ENCODE measurements at places on chromosomes 12 and 14.

GRCh38 chr14:56046546-56046945 lies 71.7 kb upstream of the PELI2 start:
- no peak for DNase-seq

DNA sequence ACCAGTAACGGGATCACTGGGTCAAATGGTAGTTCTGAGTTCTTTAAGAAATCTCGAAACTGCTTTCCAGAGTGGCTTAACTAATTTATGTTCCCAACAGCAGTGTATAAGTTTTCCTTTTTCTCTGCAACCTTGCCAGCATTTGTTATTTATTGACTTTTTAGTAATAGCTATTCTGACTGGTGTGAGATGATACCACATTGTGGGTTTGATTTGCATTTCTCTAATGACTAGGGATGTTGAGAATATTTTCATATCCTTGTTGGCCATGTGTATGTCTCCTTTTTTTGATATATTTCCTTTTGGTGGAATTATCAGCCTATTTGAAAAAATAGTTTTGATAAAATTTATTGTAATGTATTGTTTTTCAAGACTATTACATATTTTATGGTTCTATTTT lies 701.2 kb upstream of the FBXO33 start:
- no peak for DNase-seq

GRCh38 chr12:129927316-129927900 lies 23.6 kb upstream of the TMEM132D start:
- no peak for DNase-seq

DNA sequence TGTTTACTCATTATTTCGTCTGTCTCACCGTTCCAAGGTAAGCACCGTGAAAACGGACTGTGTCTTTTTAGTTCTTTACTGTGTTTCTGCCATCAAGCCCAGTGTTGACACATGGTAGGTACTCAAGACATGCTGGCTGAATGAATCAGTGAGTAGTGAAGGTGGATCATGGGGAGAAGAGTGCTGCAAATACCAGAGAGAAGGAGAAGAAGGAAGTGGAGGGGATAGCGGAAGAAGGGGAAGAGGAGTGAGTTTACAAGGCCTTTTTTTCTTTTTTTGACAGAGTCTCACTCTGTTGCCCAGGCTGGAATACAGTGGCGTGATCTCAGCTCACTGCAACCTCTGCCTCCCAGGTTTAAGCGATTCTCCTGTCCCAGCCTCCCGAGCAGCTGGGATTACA lies 54.6 kb downstream of the ETV6 start:
- no peak for DNase-seq

GRCh38 chr12:122021193-122021821 lies 377 bp upstream of the BCL7A start:
- DNase-seq = peak; percentile 2

DNA sequence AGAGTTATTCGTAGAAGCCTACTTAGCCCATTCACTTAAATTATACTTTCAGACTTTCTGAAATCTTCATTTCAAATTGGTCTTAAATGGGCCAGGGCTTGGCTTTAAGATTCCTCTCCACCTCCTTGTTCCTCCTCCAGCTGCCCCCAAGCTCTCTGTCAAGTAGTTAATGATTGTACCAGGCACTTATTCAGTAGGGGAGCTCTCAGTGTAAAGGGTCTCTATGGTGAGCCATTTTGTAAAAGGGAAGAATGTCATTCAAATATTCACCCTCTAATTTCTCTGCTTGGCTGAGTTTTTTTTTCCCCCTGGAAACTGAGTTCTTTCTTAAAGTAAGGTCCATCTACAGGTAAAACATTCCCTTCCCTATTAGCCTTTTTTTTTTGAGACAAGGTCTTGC lies 96.6 kb downstream of the SUDS3 start:
- DNase-seq = no peak

DNA sequence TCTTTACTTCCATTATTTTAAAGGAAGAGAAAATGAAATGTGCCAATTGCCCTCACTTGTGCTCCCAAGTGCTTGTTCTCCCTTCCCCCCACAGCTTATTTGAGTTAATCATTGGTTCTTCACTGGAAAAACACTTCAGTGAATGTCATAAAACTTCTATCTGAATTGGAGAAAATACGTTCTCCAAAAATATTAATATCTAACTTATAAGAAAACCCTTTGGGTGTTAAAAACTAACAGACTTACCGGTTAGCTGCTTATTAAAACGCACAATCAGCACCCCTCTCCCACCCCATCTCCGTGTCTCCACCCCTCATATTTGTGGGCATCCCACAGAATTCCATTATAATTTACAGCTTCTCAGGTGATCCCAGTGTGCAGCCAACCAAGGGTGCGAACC lies 31.7 kb downstream of the PLEKHA5 start:
- no peak for DNase-seq

DNA sequence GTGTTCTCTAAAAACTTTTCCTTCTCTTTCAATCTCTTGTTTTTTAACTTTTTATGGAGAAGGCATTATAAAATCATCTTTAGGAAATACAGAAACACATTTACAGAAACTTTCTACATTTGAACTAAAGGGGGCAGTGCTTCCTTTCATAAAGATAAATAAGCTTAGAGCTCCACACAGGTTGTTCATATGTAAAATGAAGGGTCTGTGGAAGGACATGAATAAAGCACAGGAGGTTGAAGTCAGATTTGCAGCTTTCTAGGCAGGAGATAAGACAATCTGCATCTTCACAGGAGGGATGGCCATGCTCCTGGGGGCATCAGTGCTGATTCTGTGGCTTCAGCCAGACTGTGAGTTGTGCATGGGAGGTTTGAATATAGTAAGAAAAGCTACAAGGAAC lies 426.0 kb downstream of the DAD1 start:
- no peak for DNase-seq

GRCh38 chr14:24307575-24308341 lies at the start of gene CIDEB:
CIDEB (minus strand) TSS chr14:24307977; CDS start chr14:24307858, 119 bp downstream.
- peak; percentile 71 for DNase-seq

GRCh38 chr12:54417712-54418440 lies 1.2 kb downstream of the ITGA5 start:
- peak; percentile 42 for DNase-seq

DNA sequence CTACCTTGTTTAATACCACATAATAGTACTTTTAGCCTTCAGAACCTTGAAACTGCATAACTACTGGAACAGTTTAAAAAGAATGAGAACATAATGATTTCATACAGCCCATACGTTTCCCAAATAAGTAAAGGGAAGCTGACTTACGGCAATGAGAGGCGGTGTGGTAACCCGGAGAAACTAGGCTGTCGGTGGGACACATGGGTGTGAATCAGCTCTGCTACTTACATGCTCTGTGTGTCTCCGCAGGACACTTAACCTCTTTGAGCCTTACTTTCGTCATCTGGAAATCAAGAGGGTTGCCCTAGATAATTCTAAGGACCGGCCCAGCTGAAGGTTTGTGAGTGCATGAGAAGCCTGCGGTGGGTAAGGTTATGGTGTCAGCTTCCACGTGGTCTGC lies 49.3 kb upstream of the PLEKHG3 start:
- no peak for DNase-seq

DNA sequence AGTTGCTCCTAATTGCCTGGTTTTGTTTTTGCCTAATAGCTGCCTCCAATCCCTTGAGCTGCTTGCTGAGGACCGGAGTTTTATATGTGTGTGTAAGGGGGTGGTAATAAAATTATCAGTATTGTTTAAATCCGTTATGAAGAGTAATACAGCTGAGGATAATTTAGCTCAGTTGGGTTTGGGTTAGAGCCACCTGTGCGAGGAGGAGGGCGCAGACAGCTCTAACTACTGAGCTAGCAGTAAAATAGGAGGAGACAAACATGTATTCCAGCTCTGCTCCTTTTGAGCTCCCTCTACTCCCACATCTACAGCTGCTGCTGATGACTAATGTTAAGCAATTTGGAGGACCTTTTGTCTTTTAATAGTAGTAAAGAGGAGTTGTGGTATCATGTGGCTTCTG lies 61.5 kb downstream of the SPATS2 start:
- no peak for DNase-seq

GRCh38 chr12:117919479-117919878 lies 49.3 kb downstream of the KSR2 start:
- DNase-seq = no peak

DNA sequence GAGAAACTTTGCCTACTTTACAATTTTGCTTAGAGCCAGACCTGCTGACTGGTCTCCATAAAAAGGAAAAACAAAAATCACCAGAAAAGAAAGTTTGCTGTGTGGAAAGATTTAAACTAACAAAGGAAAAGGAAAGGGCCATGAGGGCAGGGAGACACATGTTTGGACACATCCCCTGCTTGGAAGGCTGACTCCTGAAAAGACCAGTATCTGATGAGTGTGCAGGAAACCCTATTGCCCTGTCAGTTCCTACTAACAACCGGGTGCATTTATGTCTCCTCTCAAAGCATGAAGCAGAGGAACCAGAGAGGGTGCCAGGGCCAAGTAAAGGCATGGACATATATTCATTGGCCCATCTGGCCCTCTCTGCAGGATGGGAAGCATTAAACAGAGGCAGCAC lies 7.0 kb upstream of the STAB2 start:
- DNase-seq = no peak

GRCh38 chr14:76920331-76921087 lies 94.3 kb downstream of the LRRC74A start:
- no peak for DNase-seq

DNA sequence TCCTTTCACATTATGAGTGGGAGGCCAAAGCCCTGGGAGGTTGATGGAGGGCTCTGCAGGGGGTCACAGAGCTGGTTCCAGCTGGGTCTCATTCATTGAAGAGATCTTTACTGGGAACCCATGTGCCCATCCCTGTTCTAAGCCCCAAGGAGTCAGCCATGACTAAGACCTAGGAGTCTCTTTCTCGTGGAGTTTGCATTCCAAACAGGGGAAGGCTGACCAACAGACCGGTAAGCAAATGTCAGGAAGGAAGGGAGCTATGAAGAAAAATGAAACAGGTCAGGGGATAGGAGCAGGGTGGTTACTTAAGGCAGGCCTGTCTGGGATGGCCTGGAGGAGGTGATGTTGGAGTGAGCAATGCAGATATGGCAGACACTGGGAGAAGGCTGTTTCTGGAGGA lies 31.5 kb downstream of the SYNDIG1L start:
- DNase-seq = no peak

DNA sequence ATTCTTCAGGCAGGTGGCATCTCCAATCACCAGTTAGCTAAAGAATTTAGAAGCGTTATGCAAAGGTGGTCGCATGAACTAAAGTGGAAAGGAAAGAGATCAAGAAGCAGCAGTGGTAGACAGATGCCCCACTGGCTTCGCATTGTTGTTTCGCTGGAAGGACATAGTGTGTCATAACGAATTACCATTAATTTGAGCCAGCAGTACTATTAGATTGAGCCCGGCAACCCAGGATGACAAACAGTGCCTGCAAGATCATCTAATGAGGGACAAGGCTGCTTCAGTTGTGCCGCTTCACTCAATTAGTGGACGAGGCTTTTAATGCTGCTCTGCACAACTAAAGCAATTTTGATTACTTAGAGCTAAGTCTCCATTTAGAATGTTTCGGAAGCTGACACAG lies 274.5 kb upstream of the SOX5 start:
- no peak for DNase-seq

DNA sequence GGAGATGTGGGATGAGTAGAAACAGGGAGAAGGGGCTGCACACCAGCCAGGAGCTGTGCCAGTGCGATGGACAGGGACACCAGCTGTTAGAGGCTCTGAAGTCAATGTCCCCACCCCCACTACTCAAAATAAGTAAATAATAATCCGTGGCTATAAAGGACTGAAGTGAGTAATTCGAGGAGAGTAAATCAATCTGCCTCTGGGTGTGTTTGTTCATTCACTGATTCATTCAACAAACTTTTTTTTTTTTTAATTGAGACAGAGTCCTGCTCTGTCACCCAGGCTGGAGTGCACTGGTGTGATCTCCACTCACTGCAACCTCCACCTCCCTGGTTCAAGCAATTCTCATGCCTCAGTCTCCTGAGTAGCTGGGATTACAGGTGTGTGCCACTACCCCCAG lies 363.6 kb downstream of the TMEM132D start:
- no peak for DNase-seq

GRCh38 chr12:120079411-120080400 lies 36.8 kb downstream of the RAB35 start:
- no peak for DNase-seq

DNA sequence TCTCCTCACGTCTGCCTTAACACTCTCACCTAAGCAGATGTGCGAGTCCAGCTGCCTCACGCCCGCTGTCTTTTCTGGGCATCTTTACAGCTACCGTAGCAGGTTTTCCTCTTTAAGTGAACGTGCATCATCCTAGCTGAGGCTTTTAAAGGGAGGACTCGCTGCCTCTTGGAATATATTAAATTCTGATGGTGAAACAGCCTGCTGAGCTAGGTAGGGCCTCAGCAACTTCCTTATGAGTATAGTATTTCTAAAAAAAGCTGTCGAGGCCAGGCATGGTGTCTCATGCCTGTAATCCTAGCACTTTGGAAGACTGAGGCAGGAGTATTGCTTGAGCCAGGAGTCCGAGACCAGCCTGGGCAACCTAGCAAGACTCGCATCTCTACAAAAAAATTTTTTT lies 32.2 kb downstream of the TESC start:
- DNase-seq = no peak

GRCh38 chr14:32022938-32023466 lies 54.1 kb upstream of the ARHGAP5 start:
- DNase-seq = no peak

DNA sequence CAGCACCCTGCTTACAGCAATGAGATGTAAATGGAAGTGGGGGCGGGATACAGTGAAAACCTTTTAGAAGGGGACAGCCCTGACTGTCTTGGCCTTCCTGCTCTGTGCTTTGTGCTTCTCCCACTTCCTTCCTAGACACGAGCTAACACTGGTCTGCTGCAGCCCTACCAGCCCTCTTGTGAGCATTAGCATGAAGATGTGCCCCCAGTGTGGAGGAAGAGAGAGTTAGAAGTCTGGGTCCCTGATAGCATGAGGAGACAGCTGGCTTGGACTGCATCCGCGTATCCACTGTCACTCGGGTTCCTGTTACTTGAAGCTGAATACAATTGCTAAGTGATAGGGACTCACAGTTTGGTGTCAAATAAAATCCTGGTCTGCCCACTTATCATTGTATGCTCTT lies 248.1 kb upstream of the SOX5 start:
- no peak for DNase-seq

DNA sequence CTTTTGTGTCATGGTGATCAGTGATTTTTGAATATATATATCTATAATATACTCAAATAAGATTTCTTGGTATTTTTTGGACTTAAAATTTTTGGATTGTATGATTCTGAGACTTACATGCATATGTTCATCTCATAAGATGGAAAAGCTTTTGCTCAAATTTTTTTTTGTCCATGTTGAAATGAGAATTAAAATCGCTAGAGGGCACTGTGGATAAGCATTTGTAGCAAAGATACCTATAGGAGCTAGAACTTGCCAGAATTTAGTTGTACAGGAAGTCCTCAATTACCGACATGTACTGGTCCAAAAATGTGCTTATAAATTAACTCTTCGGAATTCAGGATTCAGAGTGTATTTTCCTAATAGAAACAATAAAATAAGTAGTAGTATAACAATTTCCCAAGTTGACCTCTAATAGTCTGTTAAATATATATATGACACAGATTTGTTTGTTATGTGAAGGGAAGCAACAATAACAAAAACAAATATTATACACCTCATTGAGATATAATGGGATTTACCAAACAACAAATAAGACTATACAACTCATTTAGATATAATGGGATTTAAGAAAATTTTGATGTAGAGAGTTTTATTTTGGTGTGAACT lies 179.6 kb downstream of the TMEM117 start:
- peak; percentile 57 for DNase-seq

- DNase-seq = no peak
These were observed 32.5 kb upstream of the CRY1 start for GRCh38 chr12:107125833-107126232.
